ENCODE measurements at places on chromosomes 7 and 10.

GRCh38 chr7:98619450-98620321 is 2.6 kb downstream of the NPTX2 start:
- no peak for ATAC-seq

DNA sequence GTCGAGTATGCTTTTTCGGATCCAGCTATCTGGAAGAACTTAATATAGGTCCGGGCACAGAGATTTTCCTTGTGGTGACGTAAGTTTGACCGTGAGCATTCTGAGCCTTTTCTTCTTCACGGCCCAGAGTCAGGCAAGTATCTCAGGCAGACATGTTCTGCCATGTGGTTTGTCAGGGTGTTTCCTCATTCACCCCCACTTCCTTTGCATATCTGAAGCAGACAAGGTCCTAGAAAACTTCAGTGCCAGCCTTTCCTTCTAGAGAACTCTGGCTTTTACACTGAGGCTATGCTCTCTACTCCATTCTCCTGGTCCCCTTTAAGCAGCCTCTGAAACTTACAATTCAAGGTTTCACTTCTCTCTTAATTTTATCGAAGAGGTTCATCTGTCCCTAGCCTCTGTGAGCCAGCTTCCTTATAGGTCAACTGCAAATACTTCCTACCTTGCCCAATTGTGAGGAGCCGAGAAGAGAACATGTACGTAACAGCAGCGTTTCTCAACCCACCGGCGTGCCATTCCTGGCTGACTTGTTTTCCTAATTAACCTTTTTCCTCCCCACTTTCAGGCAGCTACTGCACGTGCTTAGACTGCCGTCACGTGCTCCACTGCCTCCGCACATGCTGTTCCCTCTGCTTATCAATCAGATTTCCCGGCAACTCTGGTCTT is 47.3 kb downstream of the CDCA7L start:
- peak; percentile 28 for ATAC-seq

GRCh38 chr10:114103284-114103683 is 59.6 kb downstream of the ADRB1 start:
- ATAC-seq: peak; percentile 62

DNA sequence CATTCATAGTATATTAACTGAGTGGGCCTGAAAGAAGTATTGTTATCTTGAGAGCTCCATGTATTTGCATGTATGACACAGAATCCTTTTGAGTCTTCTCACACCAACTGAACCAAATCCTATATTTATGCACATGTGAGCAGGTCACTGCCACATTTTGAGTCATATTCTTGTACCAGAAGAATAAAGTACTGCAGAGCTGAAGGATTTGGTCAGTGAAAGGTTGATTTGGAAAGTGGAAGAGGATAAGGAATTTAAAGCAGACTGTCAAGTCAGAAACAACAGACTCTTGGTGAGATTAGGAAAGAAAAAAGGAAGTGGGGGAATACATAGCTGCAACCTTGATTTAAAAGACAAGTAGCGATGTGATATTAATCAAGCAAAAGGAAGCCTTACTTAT is 121.8 kb downstream of the ARID5B start:
- no peak for ATAC-seq

- no peak for ATAC-seq
These were observed 107.5 kb upstream of the ANLN start for GRCh38 chr7:36281945-36282717.
